ENCODE measurements at places on chromosomes 16 and 17.

DNA sequence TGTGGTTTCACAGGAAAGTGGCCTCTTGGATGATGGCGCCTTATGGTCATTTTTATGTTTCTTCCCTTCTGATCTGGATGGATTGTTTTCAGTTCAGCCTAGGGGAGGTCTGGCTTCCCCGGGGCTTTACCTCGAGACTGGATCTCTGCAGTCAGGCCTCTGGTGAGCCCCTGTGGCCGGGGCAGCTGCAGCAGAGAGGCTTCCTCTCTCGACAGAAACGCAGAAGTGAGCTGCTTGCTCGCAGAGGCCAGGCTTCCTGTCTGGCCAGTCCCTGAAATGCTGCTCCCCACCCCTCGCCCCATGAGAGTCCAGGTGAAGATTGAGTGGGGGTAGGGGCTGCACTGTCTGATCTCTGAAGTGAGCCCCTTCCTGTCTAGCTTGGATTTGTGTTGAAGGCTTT, 44.0 kb downstream of the PLCG2 start:
- DNase-seq: no peak

GRCh38 chr17:66235377-66235994, 6.3 kb upstream of the APOH start:
- DNase-seq: no peak

GRCh38 chr16:76164970-76165558, 112.1 kb upstream of the CNTNAP4 start:
- DNase-seq: no peak

DNA sequence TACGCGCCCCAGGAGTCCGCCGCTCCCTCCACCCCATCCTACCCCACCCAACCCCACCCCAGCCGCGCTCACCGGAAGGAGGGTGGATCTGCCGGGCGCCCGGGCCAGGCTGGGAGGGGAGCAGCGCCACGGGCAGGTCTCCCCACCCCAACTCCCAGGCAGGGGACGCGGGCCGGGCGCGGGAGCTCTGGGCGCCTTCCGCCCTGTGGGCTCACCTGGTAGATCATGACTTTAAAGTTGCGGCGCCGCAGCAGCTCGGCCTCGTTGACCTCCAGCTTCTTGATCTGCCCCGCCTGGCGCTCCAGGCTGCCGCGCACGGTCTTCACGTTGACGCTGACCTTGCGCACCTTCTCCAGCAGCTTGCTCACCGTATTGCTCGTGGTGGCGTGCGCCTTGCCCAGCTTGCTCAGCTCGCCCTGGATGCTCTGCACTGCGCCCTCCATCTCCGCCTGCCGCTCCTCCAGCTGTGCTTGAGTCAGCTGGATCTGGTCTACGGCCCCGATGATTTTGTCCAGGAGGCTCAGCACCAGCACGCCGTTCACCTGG, 571 bp downstream of the CAVIN1 start:
- DNase-seq: no peak

GRCh38 chr17:48178317-48178716, 70.8 kb downstream of the SNX11 start:
- DNase-seq: no peak

GRCh38 chr16:10756574-10756973, 12.9 kb downstream of the NUBP1 start:
- no peak for DNase-seq

GRCh38 chr16:66544016-66544757, 5.7 kb downstream of the TK2 start:
- DNase-seq: no peak

DNA sequence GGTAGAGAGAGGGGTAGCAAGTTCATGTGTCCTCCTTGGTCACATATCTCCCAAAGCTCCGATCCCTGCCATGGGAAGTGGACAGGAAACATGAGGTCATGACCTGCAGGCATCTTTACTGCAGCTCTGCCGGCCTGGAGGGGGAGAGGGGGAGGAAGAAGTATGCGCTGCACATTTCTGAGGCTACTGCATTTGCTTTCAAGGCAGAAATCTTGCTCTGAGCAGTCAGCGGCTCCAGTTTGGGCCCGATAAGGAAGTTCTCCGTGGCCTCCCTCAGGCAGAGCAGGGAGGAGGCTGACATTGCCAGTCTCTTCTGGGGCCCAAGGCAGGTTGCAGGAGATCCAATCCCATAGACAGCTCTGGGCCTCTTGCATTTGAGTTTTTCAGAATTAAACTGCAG, 1.5 kb upstream of the NHERF1 start:
- no peak for DNase-seq

GRCh38 chr17:21042458-21043295, at the start of gene USP22:
Gene USP22, minus strand, starts transcription at chr17:21043011. Its CDS starts 176 bp downstream, at chr17:21042835.
- peak; percentile 95 for DNase-seq
